Fibroblast of skin of back (primary cell): ENCODE measurements at places on chromosomes 11 and 22.
A peak's percentile ranks its signal among the peaks of the same experiment; 100 is the strongest.

- DNase-seq, result no peak
Measured at GRCh38 chr11:825366-826226, 2.1 kb upstream of the CRACR2B start.

GRCh38 chr22:49609207-49609876 is 218.3 kb downstream of the BRD1 start:
- no peak for DNase-seq

DNA sequence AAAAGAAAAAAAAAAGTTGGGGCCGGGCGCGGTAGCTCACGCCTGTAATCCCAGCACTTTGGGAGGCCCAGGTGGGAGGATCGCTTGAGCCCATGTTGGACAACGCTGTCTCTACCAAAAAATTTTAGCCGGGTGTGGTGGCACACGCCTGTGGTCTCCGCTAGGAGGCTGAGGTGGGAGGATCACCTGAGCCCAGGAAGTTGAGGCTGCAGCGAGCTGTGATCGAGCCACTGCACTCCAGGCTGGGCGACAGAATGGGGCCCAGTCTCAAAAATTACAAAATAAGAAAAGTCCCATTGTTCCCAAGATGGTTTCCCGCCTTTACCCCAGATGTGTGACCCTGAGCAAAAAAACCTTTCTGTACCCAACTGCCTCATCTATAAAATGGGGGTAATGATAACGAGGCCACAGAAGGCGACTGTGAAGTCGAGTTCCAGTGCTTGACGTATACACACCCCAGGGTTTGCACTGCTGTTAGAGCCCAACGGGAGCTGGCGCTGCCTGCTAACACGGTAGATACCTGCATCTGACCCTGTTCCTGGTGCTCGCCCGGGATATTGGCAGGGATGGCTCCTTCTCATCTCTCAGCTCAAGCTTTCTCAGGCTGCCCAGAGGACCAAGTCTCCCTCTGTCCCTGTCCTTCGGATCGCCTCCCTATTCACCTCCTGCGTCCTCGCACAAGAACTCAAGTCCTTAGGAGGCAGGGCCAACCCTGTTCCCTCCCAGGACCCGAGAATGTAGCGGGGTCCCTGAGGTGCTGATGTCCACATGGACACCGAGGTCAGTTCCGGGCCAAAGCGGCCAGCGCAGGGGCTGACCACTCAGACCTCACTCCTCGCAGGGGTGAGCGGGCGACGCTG is 1.1 kb upstream of the RPLP2 start:
- no peak for DNase-seq

- no peak for DNase-seq
Measured at GRCh38 chr11:106482917-106483785, 405.7 kb downstream of the AASDHPPT start.

GRCh38 chr11:611001-611996 is 4.5 kb downstream of the IRF7 start:
- DNase-seq, result no peak

DNA sequence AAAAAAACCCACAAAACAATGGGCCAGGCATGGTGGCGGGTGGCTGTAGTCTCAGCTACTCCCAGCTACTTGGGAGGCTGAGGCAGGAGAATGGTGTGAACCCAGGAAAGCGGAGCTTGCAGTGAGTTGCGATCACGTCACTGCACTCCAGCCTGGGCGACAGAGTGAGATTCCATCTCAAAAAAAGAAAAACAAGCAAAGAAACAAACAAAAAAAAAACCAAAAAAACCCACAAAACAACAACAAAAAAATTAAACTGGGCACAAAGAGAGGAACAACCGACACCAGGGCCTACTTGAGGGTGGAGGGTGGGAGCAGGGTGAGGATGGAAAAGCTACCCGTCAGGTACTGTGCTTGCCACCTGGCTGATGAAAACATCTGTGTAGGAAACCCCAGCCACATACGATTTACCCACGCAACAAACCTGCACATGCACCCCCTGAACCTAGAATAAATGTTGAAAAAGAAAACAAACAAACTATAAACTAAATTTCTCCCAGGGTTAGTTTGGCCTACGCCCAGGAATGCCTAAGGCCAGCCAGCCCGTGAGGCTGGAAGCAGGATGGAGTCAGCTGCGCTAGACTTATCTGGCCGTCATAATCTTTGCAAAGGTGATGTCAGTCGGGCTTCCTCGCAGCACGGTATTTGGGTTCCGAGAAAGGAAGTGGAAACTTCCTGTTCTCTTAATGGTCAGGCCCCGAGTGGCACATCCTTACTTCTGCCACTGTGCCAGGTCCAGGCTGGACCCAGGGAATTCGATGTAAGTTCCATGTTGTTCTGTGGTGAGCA is 21.9 kb upstream of the CYB5R3 start:
- no peak for DNase-seq

DNA sequence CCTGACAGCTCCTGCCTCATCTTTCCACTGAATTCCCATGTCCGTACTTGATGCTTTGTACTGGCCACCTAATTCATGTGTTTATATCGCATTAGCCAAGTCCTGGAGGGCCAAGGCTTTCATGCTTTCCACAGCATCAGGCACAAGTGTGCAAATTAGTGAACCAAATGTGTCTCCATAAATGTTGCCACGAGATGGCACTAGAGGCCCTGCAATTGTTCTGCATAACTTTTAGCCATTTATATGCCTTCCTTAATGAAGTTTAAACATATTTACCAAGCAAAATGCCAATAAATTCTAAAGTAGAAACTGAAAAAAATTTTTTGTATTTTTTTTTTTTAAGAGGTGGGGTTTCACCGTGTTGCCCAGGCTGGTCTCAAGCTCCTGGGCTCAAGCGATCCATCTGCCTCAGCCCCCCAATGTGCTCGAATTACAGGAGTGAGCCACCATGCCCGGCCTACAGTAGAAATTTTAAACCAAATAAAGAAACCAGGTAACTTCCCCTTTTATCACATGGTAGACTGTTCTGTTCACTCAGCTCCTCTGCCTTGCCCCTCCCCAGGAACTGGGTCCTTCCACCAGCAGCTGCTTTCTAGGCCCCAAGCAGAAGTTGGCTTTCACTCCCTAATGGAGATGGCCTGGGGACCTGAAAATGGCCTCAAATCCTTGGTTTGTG is 20.8 kb upstream of the IL18BP start:
- DNase-seq, result peak; percentile 47

- no peak for DNase-seq
Measured at GRCh38 chr11:31107649-31108048, 261.9 kb downstream of the DCDC1 start.

DNA sequence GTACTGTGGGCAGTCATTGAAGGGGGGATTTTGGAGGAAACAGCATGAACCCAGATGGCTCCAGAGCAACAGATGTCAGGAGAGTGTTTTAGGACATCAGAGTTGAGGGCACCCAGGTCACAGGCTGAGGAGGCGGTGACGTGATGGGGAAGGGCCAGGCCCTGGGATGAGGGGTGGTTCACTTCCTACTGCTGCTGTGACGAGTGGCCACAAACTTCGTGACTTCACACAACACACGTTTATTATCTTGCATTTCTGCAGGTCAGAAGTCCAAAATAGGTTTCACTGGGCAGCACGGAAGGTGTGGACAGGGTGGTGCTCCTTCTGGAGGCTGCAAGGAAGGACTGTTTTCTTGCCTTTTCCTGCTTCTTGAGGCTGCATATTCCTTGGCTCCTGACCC is 77.7 kb upstream of the RAB1B start:
- no peak for DNase-seq

DNA sequence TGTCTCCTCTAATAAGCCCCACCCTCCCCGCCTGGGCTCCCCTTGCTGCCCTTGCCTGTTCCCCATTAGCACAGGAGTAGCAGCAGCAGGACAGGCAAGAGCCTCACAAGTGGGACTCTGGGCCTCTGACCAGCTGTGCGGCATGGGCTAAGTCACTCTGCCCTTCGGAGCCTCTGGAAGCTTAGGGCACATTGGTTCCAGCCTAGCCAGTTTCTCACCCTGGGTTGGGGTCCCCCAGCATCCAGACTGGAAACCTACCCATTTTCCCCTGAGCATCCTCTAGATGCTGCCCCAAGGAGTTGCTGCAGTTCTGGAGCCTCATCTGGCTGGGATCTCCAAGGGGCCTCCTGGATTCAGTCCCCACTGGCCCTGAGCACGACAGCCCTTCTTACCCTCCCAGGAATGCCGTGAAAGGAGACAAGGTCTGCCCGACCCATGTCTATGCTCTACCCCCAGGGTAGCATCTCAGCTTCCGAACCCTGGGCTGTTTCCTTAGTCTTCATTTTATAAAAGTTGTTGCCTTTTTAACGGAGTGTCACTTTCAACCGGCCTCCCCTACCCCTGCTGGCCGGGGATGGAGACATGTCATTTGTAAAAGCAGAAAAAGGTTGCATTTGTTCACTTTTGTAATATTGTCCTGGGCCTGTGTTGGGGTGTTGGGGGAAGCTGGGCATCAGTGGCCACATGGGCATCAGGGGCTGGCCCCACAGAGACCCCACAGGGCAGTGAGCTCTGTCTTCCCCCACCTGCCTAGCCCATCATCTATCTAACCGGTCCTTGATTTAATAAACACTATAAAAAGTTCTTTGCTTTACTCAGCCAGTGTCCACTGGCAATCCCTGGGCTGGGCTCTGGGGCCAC is 14.4 kb downstream of the TSKU start:
- DNase-seq, result no peak

GRCh38 chr11:468036-468435 is 18.0 kb downstream of the PTDSS2 start:
- no peak for DNase-seq

DNA sequence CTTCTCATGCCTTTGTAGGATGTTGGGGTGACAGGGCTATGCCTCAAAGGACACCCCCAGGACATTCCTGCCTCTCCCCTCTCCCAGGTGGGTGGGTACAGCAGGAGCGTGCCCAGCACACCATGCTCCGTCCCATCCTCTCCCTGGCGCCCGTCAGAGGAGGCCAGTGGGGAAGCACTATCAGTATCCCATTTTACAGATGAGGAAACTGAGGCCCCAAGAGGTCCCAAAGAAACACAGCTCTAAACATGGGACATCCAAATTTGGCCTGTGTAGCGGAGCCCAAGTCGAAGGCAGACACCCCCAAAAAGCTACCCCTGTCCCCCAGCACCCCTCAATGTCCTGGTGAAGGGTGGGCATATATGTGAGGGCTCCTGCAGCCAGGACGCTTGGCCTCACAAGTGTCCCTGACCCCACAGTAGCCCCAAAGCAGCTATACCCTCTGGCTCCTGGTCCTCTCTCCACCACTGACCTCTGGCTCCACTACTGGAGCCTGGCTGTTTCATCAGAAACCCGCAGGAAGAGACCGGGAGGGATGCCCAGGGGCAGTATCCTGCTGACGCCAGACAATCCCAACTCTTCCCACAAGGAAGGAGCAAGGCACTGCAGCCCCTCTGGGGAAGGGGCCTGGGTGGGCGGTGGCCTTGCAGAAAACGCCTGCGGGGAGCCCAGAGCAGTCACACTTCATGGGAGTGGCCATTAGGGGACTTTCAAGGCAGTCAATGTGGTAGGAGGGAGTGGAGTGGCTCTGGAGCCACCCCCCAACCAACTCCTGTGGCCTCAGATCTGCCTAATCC is 5.4 kb downstream of the FADS3 start:
- no peak for DNase-seq

- no peak for DNase-seq
Measured at GRCh38 chr11:115897707-115898106, 393.5 kb upstream of the CADM1 start.

- peak; percentile 28 for DNase-seq
Measured at GRCh38 chr11:63999349-64000025, 13.2 kb downstream of the OTUB1 start.

- DNase-seq, result no peak
Measured at GRCh38 chr22:40410272-40410671, 39.9 kb downstream of the SGSM3 start.

- DNase-seq, result no peak
Measured at GRCh38 chr11:25211635-25212254, 714.9 kb downstream of the LUZP2 start.

DNA sequence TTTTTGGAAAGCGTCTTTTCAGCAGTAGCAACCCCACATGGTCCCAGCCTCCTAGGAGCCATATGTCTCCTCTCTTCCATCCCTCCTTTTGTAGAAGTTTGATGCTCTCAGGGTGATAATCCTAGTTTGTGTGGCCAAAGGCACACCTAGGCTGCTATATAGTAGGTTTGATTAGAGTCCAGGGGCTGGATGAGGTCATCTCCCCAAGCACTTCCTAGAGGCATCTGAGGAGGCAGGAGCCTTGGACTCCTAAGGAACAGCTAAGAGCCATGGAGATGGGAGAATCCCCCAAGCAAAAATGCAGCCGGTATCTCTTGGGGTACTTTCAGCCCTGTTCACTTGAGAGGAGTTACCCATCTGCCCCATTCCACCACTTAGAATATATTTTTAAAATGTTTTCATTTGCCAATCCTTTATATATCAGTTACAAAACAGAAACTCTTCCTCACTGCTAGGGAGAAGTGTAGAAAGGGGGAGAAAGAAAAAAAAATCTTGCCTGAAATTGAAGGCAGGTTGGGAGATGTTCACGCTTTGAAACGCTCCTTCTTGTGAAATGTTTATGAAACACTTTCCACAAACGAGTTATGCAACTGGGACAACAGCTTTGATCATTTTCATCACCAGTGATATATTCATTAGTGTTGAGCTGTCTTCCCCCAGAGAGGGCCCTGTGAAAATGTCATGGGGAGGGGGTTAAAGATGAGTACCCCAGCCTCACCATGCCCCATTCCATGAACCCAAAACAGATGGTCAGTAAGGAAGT is 31.9 kb upstream of the TLCD5 start:
- DNase-seq, result no peak

GRCh38 chr11:123590296-123590912 is 64.0 kb downstream of the SCN3B start:
- peak; percentile 38 for DNase-seq

DNA sequence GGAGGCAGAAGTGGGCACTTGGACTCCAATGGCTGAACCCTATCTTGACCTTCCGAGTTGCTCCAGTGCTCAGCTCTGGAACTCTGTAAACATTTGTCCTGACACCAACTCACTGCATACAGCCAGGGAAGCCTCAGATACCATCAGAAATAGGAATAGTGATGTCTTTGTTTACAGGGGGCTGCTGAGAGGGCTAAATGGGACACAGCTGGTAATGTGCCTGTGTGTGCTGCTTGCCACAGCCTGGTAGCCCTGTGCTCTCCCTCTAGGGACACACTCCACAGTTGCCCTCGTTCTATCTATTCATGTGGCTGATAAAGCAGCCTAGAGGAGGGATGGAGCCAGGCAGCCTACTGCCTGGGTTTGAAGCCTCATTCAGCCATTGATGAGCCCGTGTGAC is 559.8 kb downstream of the MIAT start:
- DNase-seq, result no peak

- no peak for DNase-seq
Measured at GRCh38 chr11:106379712-106380111, 302.2 kb downstream of the AASDHPPT start.

DNA sequence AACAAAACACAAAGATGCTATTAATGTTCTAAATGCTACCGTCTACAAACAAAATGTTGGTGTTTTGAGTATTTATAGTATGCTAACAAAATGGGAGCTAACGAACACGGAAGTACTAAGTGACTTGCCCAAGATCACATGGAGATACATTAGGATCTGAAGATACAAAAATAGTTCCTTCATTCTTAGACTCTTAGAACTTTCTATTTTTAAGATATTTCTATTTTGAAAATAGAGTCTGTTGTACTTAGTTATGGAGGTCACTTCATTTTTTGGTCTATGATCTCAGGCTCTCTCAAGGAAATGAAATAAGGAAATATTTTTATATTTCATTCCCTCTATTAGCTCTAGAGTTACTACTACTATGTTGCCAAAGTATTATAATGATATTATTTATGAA is 64.2 kb downstream of the APOL5 start:
- no peak for DNase-seq

GRCh38 chr11:10518891-10519290 is 22.1 kb downstream of the RNF141 start:
- DNase-seq, result no peak
